GM23338 (cell line): ENCODE measurements at places on chromosomes 2 and 18.

GRCh38 chr2:222701721-222702131 is 30.3 kb downstream of the MOGAT1 start:
- no peak for DNase-seq

GRCh38 chr2:17959833-17960232 is 81.4 kb downstream of the KCNS3 start:
- no peak for DNase-seq

DNA sequence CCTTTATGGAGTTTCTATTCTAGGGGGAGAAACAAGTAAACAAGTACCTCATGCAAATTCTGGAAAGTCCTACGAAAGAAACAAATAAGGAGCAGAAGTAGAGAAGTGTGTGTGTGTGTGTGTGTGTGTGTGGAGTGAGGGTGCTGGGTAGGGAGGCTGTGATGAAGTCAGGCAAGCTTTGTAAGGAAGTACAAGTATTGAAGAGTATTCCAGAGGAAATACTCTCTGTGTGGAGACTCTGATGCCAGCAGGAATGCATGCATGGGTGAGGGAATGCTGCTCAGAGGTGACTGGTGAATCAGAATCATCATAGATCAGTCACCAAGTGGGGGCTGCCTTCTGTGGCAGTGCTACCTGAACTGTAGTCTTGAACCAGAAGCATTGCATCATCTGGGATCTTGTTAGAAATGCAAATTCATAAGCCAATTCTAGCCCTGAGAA is 34.5 kb downstream of the SLC4A3 start:
- DNase-seq: no peak

DNA sequence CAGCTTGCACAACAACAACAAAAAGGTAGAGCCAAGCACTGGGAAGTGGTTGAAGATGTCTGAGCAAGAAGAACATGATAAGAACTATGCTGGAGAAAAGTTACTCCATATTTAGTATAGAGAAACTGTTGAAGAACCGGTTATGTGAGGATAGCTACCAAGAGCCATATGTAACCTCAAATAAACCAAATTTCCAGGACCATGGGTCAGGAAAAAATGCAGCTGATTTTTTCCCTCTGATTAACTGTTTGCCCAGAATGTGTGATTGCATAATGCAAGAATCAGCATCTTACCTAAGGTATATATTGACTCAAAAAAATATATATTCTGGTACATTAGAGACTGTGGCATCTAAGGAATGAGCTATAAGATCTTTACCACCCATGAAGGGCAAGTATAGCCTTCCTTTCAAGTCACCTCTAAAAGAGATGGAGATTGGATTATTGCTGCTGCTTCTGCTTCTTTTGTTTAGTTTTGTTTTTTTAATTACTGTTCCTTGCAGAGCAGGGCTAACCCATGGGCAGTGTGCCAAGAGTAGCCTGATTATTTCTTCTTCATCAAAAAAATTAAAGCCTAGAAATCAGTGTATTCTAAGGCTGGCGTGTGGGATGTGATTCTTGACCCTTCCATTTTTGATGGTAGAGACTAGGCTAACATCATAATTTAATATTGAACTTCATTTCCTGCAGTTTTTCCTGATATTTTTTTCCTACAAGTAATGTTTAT is 76.9 kb upstream of the MAP3K20 start:
- DNase-seq: no peak

DNA sequence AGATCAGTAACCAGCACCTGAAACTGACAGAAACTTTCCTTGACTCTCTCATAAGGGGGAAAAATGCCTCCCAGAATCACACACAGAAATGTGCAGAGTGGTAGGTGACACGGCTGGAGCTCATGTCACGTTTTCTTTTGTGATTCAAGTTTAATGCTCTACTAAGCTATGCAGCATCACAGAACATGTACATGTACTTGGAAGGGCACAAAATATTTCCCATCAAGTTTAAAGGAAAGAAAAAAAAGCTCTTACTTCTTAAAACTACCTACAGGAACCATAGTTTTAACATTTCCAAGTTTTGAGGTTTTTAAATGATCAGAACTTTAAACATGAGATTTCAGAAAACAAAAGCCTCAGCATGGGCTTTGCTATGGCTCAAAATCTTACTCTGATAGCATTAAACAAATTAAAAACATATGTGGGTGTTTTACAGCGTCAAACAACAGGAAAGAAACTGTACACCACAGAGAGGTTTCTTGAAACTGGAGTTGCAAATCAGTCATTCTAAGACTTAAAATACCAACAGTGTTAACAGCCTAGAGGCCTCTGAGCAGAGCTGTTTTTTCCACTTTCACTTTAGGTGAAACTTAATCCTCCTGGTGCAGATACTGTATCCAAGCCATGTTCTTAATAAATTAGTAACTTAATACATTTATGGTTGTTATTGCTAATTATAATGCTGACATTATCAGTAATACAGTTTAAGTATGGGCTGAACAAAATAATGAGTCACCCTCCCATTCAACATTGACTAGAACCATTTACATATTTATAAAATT is 30.1 kb downstream of the MBP start:
- no peak for DNase-seq

- DNase-seq: no peak
Measured at GRCh38 chr18:79600596-79600995, 79.0 kb upstream of the CTDP1 start.
